Natural killer cell (primary cell): ENCODE measurements at places on chromosomes 4 and X. TPM values are rescaled to one million over a fixed set of nuclear protein-coding genes. Genes with fewer than 3 reads are reported as not detected.
A peak's percentile ranks its signal among the peaks of the same experiment; 100 is the strongest.

- no peak overlapping the region for H3K27ac ChIP-seq
- H3K27me3 ChIP-seq = no peaks in the 10 kb centered on the region
- H3K36me3 ChIP-seq = no peaks in the 10 kb centered on the region
- DNase-seq = no peak
Observed at GRCh38 chrX:148159796-148160195, 178.7 kb downstream of the FMR1NB start.

MAGEA1 gene
- total RNA-seq = not detected

- no peak overlapping the region for H3K27ac ChIP-seq
- no peak for DNase-seq
- no peak overlapping the region for H3K4me3 ChIP-seq
- peaks cover 5% of the 10 kb centered on the region for H3K4me1 ChIP-seq
Observed at GRCh38 chr4:127623797-127624083, 9.0 kb upstream of the INTU start.

- H3K4me1 ChIP-seq = peaks cover 9% of the 10 kb centered on the region
- H3K4me3 ChIP-seq = no peak overlapping the region
- no peaks in the 10 kb centered on the region for H3K27me3 ChIP-seq
- no peaks in the 10 kb centered on the region for H3K36me3 ChIP-seq
Observed at GRCh38 chr4:82792912-82793649, 5.5 kb downstream of the SCD5 start.

DNA sequence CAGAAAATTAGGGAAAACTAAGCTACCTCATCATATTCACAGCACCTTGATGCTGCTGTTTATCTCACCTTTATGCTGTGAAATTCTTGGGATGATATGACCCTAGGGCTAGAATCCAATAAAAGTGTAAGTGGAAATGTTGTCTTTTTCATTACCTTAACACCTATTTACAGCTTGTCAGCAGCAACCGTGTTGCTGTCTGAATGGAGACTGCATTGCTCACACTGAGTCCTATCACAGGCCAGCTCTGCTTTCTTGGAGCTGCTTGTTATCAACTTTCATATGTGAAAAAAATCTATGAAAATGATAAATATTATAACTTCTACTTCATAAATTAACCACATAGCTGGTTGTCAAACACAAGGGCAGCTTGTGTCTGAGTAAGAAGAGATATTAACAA is 789.5 kb downstream of the TECRL start:
- no peaks in the 10 kb centered on the region for H3K36me3 ChIP-seq
- no peaks in the 10 kb centered on the region for H3K27me3 ChIP-seq
- no peak overlapping the region for H3K4me3 ChIP-seq
- no peak overlapping the region for H3K27ac ChIP-seq
- DNase-seq = no peak

DNA sequence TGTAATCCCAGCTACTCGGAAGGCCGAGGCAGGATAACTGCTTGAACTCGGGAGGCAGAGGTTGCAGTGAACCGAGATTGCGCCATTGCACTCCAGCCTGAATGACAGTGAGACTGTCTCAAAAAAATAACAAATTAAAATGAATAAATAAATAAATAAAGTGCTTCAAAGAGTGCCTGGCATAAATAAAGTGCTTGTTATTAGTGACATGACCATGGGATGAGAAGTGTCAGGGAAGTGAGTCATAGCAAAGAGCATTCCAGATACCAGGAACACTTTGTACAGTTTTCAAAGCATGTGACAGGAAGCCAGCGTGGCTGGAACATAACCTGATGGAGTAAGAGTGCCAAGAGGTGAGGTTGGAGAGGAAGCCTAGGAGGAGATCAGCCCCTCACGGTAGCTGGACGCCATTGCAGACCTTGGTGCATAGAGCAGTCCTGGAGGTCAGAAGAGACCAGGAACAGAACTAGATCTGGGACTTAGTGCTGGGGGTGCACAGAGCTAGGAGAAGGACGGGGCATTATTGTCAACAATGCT is 6.0 kb upstream of the WDR13 start:
- H3K27ac ChIP-seq = no peak overlapping the region
- H3K36me3 ChIP-seq = no peaks in the 10 kb centered on the region
- H3K27me3 ChIP-seq = no peaks in the 10 kb centered on the region
- H3K4me1 ChIP-seq = no peaks in the 10 kb centered on the region
- H3K4me3 ChIP-seq = no peak overlapping the region

- H3K4me3 ChIP-seq = no peak overlapping the region
- no peak overlapping the region for H3K27ac ChIP-seq
- no peak for DNase-seq
- H3K36me3 ChIP-seq = no peaks in the 10 kb centered on the region
- H3K4me1 ChIP-seq = no peaks in the 10 kb centered on the region
- no peaks in the 10 kb centered on the region for H3K27me3 ChIP-seq
Observed at GRCh38 chr4:24675721-24676389, 91.5 kb upstream of the DHX15 start.

DNA sequence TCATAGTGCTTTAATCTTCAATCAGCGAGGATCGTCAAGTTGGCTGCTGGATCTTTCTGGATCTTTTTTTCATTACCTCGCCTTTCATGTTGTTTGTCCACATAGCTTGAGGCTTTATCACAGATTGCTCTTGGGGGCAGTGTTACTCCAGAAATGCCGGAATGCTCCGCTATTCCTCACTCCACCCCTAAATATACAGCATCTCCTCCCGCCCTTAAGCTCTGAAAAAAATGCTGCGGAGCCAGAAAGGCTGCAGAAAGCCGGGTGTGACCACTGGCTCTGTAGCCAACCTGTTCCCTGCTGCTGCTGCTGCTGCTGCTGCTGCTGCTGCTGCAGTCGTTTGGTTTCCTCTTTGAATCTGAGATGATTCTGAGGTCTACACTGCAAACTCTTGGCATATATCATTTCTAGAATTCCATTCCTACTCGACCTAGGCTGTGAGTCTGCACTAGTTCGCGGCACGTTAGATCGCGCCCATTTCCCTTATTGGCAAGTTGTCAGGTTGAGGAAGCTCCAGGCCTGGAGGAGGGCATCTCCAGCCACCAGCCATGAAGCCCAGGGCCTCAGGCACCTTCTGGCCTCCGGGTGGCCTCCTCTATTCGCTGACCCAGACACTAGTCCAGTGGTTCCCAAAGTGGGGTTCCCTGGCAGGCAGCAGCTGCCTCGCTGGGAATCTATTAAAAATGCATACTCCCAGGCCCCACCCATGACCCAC is 34.2 kb downstream of the WDR13 start:
- peak; percentile 35 for DNase-seq
- no peaks in the 10 kb centered on the region for H3K36me3 ChIP-seq
- no peak overlapping the region for H3K27ac ChIP-seq
- no peaks in the 10 kb centered on the region for H3K27me3 ChIP-seq
- H3K4me1 ChIP-seq = peaks cover 9% of the 10 kb centered on the region

DNA sequence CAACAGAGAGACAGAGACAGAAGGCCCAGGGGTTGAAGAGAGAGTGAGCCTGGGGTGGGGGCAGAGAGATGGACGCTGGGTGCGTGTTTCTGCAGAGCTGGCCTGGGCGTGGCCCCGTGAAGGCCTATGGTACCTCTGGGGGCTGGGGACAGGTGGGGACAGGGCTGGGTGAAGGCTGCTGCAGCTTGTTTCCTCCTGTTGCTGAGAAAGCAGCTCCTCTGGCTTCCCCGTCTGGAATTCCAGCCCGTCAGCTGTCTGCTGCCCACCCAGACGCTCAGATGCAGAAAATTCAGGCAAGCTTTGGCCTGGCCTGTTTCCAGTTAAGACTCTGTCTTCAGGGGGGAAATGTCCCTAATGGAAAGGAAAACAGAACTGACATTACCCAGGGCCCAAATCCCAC is 76.8 kb upstream of the PSAPL1 start:
- peaks cover 4% of the 10 kb centered on the region for H3K27me3 ChIP-seq
- H3K4me1 ChIP-seq = peaks cover 3% of the 10 kb centered on the region
- H3K4me3 ChIP-seq = no peak overlapping the region
- no peak overlapping the region for H3K27ac ChIP-seq

DNA sequence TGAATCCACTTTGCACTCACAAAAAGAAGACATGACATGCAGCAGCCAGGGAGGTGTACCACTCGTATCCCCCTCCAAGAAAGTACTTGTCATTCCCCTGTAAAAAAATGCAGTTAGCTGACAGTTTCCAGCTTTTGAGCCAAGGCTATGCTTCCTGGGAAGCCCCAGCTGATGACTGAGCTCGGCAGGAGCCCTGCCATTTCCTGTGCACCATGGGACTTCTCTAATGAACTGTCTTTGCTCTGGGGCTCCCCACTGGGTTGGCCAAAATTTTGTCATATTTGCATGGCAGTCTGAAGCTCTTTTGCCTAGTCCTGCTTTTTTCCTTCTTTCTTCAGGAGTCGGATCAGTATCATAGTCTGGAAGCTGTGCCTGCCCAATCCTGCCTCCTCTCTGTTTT is 104.5 kb upstream of the MAOA start:
- no peaks in the 10 kb centered on the region for H3K4me1 ChIP-seq
- no peak overlapping the region for H3K4me3 ChIP-seq
- H3K27ac ChIP-seq = no peak overlapping the region
- no peak for DNase-seq
- no peaks in the 10 kb centered on the region for H3K27me3 ChIP-seq
- H3K36me3 ChIP-seq = no peaks in the 10 kb centered on the region

IL1RAPL1 gene
- not detected for total RNA-seq

XAGE1A gene
- not detected for total RNA-seq

DNA sequence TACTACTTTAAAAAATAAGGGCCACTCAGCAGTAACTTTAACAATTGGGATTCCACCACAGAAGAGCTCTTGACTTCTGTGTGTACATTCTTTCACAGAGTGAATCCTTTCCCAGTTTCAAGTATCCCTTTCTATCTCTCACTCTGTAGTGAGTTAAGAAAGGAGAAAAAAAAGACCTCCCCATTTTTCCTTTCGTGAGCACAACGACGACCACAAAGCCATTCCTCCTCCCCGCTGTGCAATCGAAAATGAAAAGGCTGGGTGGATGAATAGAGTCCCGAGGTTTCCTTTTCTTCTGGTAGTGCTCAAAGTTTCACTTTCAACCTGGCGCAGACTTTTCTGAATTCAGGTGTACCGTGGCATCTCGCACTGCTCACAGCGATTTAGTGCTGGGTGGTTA is 58.0 kb downstream of the TAB3 start:
- no peak for DNase-seq
- no peaks in the 10 kb centered on the region for H3K4me1 ChIP-seq
- H3K36me3 ChIP-seq = peaks cover 6% of the 10 kb centered on the region
- no peaks in the 10 kb centered on the region for H3K27me3 ChIP-seq
- H3K4me3 ChIP-seq = no peak overlapping the region
- no peak overlapping the region for H3K27ac ChIP-seq

CLTRN gene
- total RNA-seq = not detected

RAB33A gene
- total RNA-seq = 4.4 TPM

DNA sequence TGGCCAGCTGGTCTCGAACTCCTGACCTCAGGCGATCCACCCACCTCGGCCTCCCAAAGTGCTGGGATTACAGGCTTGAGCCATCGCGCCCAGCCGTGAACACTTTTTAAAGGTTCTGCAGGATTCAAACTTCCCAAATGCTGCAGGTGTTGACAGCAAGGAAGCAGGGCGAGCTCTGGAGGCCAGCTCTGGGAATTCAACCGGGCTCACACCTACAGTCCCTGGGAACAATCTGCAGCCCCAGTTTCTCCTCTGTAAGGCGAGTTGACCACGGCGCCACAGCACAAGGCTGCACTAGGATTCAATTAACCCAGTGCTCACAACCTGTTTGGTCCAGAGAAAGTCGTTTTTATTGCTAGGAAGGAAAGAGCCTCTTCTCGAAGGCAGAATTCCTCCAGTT is 1.6 kb downstream of the MTNR1A start:
- H3K4me3 ChIP-seq = no peak overlapping the region
- H3K4me1 ChIP-seq = no peaks in the 10 kb centered on the region
- H3K27me3 ChIP-seq = peaks cover 7% of the 10 kb centered on the region
- H3K27ac ChIP-seq = no peak overlapping the region
- H3K36me3 ChIP-seq = no peaks in the 10 kb centered on the region

- peak; percentile 7 for DNase-seq
- no peaks in the 10 kb centered on the region for H3K36me3 ChIP-seq
- H3K27me3 ChIP-seq = no peaks in the 10 kb centered on the region
- no peaks in the 10 kb centered on the region for H3K4me1 ChIP-seq
- H3K4me3 ChIP-seq = no peak overlapping the region
- no peak overlapping the region for H3K27ac ChIP-seq
Observed at GRCh38 chrX:140572724-140573123, 67.9 kb upstream of the SOX3 start.

ANOS1 gene
- total RNA-seq = not detected

GRCh38 chr4:52548818-52549570 is 110.1 kb downstream of the USP46 start:
- no peaks in the 10 kb centered on the region for H3K27me3 ChIP-seq
- DNase-seq = no peak
- no peaks in the 10 kb centered on the region for H3K36me3 ChIP-seq
- no peak overlapping the region for H3K27ac ChIP-seq
- H3K4me1 ChIP-seq = no peaks in the 10 kb centered on the region

TMEM187 gene
- 1.4 TPM for total RNA-seq

SERPINA7 gene
- not detected for total RNA-seq

- H3K4me3 ChIP-seq = peak within 1 kb of the TSS; percentile 34
- no peak for DNase-seq
- H3K36me3 ChIP-seq = no peaks in the 10 kb centered on the region
- peaks cover 10% of the 10 kb centered on the region for H3K4me1 ChIP-seq
Observed at GRCh38 chr4:167234316-167234881, at the start of gene SPOCK3. Gene SPOCK3 (minus strand): TSS chr4:167234494.

VCX gene
- not detected for total RNA-seq

CACNA1F gene
- total RNA-seq = 1.1 TPM

DNA sequence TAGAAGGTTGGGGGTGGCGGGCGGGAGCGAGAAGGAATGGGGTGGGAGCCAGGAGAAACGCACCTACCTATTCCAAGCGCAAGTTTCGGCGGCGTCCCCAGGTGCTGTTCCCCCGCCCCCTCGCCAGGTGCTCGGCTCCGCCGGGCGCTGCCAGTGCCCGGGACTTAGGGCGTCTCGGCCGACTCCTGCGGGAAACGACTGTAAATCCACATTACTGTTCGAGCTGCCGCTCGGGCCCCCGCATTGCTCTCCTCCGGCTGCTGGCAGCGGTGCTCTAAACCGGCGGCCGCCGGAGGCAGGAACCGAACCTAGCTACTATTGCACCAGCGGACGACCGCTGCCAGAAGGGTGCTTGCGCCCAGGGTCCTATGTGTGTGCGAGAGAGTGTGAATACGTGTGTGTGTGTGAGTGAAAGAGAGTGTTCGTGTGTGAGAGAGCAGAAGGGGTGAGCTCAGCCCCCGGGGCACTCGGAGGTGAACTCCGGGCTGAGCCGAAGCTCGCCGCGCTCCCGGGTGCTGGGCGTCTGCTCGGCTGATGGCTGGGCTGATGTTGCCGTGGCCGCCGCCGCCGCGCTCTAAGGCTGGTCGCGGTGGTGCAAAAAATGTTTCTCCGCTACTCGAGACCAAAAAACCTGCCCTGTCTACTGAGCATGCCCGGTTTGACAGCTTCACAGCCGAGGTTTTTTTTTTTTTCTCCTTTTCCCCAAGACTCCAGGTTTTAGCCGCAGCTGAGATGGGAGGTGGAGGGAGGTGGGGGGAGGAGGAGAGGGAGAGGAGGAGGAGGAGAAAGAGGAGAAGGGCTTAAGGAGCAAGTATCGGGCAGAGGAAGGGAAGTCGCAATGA is 115.7 kb upstream of the TEX13C start:
- H3K36me3 ChIP-seq = no peaks in the 10 kb centered on the region
- peaks cover 14% of the 10 kb centered on the region for H3K4me1 ChIP-seq
- peak; percentile 7 for DNase-seq
- H3K27ac ChIP-seq = no peak overlapping the region
- peaks cover 5% of the 10 kb centered on the region for H3K27me3 ChIP-seq
